ENCODE measurements at places on chromosomes 5 and 9. TPM values are rescaled to one million over a fixed set of nuclear protein-coding genes. Genes with fewer than 3 reads are reported as not detected.

DAPK1 gene
- total RNA-seq = 3.9 TPM

GRCh38 chr9:94630833-94631232, 8.5 kb downstream of the FBP1 start:
- no peak for DNase-seq

DNA sequence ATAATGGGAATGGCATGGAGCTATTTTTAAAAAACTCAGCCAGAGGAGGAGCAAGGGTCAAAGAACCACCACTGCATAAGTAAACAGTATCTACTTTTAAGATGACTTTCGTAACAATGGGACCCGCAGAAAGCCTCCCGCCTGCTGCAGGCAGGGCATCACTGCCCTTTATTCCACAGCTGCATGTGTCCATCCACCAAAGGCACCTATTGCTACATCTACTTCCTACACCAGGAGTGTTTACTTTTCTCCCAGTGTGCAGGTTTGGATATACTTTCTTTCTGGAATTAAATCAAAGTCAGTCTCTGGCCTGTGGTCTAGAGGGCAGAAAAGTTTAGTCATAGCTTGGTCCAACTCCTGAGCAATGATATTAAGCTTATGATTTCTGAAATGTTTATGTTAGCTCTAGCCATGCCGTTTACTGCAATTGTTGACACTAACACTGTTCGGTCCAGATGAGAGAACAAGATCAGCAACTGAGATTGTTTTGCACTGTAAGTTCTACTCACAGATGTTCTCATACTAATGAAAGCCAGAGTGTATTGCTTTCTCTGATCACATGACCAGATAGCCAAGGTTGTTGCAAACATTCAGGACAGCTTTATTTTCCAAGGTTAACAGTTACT, 391.5 kb downstream of the FGF10 start:
- peak; percentile 40 for DNase-seq

GRCh38 chr5:5021436-5021835, 118.7 kb upstream of the ADAMTS16 start:
- DNase-seq = no peak

DNA sequence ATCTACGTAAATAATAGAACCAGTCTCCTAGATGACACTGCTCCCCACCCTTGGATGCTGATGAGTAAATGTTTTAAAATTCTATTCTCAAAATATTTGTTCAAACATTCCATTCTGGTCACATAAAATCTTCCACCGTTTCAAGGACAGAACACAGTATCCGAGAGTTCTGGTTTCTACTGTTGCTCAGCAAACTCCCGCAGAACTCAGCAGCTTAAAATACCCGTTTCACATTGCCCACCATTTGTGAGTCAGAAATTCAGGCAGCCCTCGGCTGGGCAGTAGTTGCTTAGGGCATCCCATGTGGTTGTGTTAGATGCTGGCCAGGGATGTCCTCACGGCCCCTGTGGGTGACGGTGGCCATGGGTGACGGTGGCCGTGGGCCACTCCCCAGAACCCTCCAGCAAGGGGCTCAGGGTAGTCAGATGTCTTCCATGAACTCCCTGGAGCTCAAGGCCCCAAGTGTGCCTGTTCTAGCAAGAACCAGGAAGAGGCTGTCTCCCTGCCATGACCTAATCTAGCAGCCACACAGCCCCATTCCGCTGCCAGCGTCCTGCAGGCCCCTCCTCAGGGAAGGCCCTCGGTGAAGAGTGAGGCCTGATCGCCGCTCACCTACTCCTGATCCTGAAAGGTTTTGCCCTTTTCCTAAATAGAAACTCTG, 17.4 kb downstream of the MGAT1 start:
- DNase-seq = peak; percentile 64

ANKRD34B gene
- total RNA-seq = not detected

WDR5 gene
- total RNA-seq = 22.0 TPM

GRCh38 chr5:158611581-158611980, 488.1 kb downstream of the EBF1 start:
- DNase-seq = no peak

GZMA gene
- total RNA-seq = not detected

DNA sequence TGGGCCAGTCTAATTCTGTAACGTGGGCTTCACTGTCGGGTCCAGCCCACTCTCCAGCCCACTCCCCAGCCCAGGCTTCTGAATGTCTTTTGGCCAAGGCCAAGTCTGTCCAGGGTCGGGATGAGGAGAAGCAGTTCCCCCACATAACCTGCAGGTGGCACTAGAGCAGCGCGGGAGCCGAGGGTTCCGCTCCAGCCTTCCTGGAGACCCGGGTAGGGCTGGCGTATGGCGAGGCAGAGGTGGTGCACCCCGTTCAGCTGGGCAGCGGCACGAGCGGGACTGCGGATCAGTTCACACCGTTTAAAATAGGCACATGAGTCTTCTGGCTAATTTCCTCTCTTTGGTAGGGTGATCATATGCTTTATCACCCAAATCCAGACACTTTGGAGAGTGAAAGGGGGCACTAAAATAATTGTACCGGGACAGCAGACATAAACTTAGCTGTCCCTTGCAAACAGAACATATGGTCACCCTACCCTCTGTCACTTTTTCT, 185.9 kb downstream of the MSX2 start:
- peak; percentile 32 for DNase-seq

DNA sequence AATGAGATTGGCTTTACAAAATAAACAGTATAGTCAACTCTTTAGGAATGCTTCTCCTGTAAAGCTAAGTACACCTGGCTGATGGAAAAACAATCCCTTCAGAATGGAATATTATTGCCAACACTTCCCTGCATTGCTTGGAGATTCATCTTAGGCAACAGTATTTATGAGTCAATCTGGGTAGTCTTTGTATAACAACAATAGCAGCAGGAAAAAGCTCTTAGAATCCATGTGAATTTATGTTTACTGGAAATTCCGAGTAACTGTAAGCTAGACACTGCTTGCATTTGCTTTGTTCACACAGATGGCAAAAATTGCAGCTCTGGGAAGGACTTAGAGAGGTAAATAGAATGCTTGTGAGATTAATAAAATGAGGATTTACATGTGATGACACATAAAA, 101.7 kb upstream of the NTRK2 start:
- DNase-seq = no peak

- DNase-seq = no peak
Measured at GRCh38 chr5:170587808-170588207, 84.0 kb downstream of the KCNIP1 start.

GRCh38 chr5:175357995-175358394, 86.0 kb downstream of the DRD1 start:
- no peak for DNase-seq

MEIKIN gene
- not detected for total RNA-seq

DNA sequence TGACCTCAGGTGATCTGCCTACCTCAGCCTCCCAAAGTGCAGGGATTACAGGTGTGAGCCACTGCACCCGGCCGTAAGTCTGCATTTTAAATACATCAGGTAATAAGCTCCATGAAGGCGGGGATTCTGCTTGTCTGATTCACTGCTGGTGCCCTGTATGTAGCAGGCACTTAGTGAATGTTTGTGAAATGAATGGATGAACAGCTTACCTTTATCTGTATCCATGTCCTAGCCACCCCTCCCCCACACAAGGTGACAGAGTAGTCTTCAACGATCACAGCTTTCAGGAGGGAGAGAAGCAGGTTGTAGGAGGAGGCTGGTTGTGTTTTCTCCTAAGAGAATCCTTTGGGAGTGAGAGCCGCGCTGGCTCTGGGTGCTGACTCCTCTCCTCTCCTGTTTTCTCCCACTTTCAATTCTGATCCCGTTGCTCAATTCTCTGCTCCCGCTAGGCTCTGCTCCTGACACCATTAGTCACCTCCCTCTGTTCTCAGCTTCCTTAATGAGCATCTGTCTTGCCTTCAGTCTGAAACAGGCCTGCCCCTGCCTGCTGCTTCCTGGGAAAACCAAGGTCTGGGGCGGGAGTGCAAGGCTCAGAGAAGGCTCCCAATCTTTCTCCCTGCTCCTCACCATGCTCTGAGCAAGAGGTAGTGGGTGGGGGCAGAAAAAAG, 88.8 kb upstream of the CTNNA1 start:
- DNase-seq = peak; percentile 79

DNA sequence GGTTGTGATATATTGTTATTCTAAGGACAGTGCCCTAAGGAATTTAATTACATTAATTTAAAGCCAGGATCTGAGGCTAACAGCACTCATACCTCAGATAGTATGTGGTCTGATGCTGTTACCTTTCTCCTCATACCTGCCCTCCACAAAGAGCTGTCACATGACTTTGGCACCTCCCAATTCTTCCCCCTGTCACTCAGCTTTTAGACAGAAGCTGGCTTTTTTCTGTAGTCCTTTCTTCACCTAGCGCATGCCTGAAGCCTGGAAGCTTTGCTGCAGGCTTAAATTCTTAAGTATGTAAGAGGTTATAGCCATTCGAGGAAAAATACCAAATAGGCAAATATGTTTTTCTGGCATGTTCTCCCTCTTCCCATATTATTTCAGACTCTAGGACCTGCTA, 61.0 kb upstream of the ADAMTS19 start:
- no peak for DNase-seq

ACTBL2 gene
- total RNA-seq = 0.97 TPM

DNA sequence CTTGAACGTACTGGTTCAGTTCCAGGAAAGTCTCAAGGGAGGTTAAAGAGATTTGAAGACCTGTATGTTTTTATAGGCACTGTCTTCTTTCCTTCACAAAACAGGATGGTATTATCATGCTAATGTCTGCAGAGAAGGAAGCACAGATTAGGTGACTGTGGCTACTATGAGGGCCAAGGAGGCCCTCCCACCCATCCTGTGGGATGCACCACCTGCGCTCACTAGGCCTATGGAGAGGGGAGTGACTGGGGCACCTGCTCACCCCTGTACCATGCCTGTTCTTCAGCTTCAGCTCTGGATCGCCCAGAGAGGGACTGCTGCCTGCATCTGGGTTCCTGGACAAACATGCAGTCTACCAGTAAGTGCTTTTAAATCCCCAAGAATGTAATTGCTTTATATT, 469.4 kb downstream of the CCDC171 start:
- DNase-seq = no peak

GRCh38 chr5:3351581-3352442, 243.8 kb upstream of the IRX1 start:
- DNase-seq = no peak

SLC31A2 gene
- 11.6 TPM for total RNA-seq

SPINK13 gene
- not detected for total RNA-seq

DNA sequence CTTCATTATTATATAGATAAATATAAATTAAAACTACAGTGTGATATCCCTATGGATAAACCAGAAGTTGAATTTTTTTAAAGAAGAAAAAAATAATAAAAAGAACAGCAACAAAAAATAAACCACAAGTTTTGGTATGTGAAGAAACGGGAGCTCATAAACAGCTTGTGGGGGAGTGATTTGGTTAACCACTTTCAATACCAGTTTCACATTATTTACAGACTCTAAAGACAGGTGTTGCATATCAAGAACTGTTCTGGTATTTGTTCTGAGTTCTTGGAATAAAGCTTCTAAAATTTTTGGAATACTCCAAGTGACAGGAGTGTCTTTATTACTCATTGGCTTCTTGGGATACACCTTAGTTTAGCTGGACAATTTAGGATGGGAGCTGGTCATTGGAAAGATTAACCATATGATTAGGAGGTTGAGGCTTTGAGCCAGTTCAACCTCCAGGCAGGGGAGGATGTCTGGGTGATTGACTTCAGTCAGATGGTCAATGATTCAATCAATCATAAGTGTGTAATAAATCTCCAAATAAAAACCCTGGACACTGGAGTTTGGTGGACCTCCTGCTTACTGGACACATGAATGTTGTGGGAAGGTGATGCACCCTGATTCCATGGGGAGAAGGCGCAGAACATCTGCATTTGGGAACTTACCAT, 2223.1 kb upstream of the C9orf72 start:
- no peak for DNase-seq

GRCh38 chr9:132003896-132004295, 75.8 kb downstream of the MED27 start:
- no peak for DNase-seq

DNA sequence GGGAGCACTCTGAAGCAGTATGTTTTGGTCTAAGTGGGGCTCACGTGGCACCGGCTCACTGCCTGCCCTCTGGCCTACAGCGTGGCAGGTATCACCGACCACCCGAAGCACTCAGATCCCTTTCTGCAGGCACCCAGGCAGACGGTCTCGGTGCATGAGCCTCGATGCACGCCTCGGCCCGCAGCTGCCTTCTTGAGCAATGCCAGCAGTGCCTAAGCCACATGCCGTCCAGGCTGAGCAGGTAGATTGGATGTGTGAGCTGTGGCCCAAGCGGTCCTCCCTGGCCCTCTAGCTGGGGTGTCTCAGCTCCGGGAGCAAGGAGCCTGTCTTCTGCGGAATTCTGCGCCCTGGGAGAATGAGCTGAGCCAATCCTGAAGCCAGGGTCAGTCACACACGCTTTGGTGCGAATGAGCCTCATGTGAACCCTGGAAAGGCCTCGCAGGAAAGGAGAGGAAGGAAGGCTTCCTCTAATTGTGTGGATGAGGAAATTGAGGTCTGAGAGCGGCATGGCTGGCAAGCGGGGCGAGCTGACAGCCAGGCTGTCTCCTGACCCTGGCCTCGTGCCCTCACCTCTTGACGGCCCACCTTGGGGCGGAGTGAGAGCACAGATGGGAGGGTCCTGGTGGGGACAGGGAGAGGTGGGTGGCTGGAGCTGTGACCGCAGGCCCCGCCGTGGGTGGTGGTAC, 14.4 kb downstream of the RXRA start:
- DNase-seq = no peak

GRCh38 chr9:93096131-93096802, at the start of gene CARD19:
Gene CARD19 (plus strand): TSS chr9:93096217. CDS start chr9:93096346, 129 bp downstream.
- DNase-seq = peak; percentile 45

ISOC1 gene
- total RNA-seq = 15.5 TPM

DNA sequence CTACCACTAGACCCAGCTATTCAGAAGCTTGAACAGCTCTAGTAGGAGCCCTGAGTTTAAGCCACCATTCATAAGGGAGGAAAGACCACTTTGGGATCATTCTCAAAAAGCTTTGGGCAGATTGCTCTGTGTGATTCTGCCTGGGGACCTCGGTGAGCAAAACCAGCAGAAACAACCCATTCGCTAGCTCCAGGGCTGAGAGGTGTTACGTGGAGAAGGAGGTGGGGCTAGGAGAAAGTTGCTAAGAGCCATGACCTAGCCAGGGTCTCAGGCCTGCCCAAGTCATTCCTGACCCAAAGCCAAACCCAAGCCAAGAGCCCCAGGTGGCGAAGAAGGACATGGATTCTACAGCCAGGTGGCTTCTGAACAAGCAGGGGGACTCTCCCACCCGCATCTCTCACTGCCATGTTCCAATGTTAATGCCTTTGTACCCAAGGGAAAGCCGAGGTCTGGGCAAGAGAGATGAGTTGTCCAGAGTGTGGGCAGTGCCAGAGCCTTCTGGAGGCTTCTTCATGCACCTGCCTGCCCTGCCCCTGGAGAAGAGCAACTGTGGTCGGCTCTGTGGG, 4.0 kb upstream of the BARHL1 start:
- no peak for DNase-seq

ABO gene
- not detected for total RNA-seq

DNA sequence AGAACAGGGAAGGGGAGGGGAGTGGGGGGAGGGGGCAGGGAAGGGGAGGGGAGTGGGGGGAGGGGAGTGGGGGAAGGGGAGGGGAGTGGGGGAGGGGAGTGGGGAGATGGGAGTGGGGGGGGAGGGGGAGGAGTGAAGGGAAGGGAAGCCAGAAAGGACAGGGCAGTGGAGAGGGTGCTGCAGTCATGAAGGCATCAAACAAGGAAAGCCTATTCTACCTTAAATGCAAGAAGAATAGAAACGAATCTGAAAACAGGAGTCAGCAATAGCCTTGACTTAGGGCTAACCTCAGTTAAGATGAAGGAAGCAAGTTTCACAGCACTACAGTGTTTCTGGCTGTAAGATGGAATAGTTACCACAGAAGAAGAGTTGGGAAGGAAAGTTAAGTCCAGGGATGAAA, 59.5 kb downstream of the CAMSAP1 start:
- DNase-seq = no peak
